Stimulated activated CD4-positive, alpha-beta T cell treated with anti-CD3 and anti-CD28 coated beads, Interleukin-2, amount 100 ng/mL, for 4 hours (primary cell): ENCODE measurements at places on chromosomes 13 and 19.

DNA sequence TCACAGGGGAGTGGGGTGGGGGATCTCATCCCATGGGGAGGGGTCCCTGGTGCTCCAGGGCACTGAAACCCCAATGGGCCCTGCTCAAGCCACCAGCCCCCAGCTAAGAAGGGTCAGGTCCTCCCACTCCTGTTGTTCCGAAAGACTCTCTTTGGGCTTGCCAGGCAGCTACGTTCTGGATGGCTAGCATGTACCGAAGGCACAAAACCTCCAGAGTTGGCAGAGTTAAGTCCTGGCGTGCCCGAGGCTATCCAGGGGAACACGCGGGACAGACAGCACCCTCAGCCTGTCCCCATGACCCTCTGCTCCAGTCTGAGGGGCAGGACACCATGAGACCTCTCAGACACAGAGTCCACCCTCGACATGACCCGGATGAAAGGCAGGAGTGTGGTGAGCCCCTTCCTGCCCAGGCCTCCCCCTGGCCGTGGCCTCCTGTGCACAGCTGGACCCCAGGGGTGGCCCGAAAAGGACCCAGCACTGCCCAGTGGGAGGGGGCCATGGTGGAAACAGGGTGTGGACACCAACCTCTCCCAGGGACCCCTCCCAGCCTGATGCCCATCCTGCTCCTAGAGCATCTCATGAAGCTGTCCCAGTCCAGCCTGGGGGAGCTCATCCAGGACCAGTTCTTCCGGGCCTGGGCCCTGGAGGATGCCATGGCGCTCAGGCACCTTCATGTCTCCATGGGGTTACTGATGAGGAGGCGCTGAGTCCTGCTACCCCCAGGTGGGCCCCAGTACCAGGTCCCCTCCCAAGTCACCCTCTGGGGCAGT lies 53.0 kb upstream of the TPM4 start:
- no peak for DNase-seq

DNA sequence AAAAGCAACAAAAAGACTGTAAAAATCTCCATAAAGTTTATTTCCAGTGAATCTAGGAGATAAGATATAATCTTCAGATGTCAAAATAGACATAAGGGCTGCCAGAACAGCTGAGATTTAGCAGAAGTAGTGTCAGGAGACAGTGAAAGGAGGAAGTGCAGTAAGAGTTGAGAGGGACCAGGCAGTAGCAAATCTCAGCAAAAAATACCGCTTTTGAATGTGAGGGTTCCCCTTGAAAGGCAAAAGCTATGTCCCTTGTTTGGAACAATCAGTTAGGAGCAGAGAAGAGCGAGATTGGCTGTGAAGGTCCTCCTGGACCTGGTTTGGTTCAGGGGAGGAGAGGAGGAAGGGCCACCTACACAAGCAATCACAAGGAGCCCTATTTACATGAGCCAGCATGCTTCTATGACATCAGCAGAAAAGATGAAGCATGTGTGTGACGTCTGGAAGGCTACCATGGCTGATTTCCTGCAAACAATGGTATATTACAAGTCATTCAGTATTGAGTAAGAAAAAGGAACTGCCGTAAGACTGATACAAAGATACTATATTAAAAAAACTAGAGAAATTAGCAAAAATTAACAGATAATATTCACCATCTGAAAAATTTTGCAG lies 98.9 kb upstream of the SIAH3 start:
- DNase-seq: no peak

GRCh38 chr13:75181906-75182305 lies 300.1 kb downstream of the TBC1D4 start:
- no peak for DNase-seq

- DNase-seq: peak; percentile 24
Observed at GRCh38 chr13:97226788-97227627, 4.9 kb downstream of the MBNL2 start.

GRCh38 chr13:46170687-46171086 lies 11.3 kb downstream of the LCP1 start:
- DNase-seq: no peak

- DNase-seq: no peak
Observed at GRCh38 chr19:38003438-38004185, 96.6 kb downstream of the SIPA1L3 start.

DNA sequence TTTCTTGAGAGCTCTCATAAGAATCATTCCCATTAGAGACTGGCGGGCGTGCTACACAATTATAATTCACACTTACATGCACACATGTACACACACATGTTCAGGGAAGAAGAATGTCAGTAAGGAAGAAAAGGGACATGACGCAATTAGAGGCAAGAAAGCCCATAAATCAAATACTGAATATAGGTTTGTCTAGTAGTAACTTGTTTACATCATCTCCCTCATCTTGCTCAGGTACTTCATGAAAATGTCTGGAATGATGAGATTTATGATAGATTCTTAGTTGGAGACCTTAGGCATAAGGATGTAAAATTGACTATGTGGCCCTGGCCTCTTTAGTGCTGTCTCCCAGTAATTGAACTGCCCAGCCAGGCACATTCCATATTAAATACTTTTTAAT lies 628.0 kb upstream of the PCDH20 start:
- DNase-seq: no peak

DNA sequence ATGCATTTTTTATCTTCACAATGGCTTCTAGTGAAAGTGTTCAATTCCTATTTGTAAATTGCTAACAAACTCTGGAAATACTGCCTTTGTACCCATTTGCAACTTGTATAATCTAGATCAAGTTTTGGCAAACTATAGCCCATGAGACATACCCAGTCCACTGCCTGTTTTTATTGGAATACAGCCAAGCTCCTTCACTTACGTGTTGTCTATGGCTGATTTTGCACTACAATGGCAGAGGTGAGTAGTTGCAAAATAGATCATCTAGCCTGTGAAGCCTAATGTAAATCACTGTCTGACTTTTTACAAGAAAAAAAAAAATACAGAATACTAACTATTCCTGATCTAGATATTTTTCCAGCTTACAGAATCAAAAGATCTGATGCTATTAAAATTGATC lies 37.1 kb downstream of the DZIP1 start:
- DNase-seq: no peak
